Common myeloid progenitor, CD34-positive (primary cell): ENCODE measurements at places on chromosomes 1 and 21.
A peak's percentile ranks its signal among the peaks of the same experiment; 100 is the strongest.

- no peak for DNase-seq
These were observed 3.9 kb downstream of the MRAP start for GRCh38 chr21:32302560-32302959.

DNA sequence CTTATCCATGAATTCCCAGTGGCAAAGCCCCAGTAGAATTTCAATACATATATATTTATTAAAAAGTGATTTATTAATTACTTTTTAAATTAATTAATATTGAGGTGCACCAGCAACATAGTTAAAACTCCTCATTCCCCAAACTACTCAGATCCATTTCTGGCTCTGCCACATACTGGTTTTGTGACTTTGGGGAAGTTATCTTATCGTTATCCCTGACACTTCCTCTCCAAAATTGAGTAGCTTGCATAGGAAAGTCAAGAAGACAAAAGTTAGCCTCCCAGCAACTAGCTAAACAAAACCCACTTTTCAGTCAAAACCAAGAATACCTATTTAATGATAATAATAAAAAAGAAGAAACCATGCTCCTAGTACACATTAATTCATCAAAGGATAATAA is 35.9 kb downstream of the TCP10L start:
- peak; percentile 66 for DNase-seq

DNA sequence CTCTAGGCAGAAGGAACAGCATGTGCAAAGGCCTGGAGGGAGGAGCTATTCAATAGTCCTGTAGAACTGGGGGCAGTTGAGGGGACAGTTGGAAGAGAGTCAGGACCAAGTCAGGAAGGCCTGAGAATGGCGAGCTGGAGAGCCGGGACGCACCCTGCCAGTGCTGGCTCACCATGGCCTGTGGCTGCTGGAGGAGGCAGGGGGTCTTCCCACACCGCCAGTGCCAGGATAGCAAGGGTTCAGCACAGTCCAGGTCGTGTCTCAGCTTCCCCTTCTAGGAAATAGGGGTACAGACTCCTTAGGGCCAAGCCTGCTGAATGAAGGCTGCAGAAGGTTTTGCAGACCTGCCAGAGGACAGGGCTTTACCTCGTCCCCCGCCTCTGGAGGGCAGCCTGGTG is 7.3 kb downstream of the PODN start:
- no peak for DNase-seq

DNA sequence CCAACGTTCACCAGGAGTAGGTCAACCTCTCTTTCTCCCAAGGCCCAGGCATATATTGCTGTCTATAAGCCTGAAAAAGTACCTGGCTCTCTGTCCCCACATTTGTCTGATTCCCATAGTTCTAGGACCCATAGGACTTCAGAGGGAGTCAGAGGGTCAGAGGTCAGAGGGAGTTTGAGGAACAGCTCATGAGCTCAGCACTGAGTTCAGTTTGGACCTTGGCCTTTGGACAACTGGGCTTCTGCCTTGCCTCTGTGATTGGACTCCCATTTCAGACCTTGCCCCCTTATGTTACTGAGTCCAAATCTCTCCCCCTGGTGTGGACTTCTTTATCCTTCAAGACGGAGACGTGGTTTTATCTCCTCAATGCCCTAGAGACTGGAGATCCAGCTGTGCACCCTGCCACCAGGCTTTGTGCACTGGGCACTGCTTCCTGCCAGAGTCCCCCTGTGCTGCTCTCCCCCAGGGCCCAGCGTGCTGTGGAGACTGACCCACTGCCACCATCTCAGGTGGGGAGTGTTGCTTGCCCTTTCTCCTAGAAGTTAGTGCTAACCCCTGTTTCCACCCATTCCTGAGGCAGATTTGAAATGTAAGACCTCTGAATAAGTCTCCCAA is 3.2 kb downstream of the CTSE start:
- no peak for DNase-seq

DNA sequence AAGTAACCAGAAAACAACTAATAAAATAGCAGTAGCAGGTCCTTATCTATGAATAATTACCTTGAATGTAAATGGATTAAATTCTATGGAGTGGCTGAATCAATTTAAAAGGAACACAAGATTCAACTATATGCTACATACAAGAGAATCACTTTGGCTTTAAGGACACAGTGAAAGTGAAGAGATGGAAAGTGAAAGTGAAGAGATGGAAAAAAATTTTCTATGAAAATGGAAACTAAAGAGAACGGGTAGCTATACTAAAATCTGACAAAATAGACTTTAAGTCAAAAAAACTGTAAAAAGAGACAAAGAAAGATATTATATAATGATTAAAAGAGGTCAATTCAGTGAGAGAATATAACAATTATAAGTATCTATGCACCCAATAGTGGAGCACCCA is 54.7 kb downstream of the C1orf185 start:
- no peak for DNase-seq

DNA sequence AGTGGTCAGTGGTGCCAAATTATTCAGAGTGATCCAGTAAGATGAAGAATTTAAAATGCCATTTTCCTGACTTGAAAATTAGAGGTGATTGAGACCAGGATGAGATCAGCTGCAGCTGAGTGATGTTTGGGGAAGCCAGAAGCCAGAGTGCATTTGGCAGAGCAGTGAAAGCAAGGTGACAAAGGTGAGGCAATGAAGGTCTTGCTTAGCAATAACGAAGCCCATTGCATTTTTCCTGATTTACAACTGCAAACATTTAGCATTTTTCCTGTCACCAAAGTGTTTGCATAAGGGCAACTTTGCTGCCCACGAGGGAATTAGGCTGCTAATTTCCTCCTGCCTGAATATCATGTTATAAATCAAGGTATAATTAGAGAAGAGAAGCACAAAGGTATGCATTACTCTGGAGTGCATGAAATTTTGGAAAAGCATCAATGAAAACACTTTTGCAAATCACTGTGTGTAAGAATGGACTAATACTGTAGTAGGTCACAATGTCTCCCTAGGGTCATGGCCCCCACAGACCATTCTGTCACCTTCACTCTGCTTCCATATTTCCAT is 188.2 kb upstream of the LYPLAL1 start:
- no peak for DNase-seq

GRCh38 chr1:22317920-22318243 is 133.8 kb upstream of the ZBTB40 start:
- DNase-seq, result no peak
